Stimulated activated CD8-positive, alpha-beta memory T cell treated with anti-CD3 and anti-CD28 coated beads, Interleukin-4, amount 100 ng/mL, for 1 hour (primary cell): ENCODE measurements at places on chromosomes 11 and 22.

GRCh38 chr11:128732471-128733277 lies 38.8 kb downstream of the FLI1 start:
- DNase-seq = no peak

GRCh38 chr11:67060111-67060522 lies 3.5 kb downstream of the RHOD start:
- no peak for DNase-seq

DNA sequence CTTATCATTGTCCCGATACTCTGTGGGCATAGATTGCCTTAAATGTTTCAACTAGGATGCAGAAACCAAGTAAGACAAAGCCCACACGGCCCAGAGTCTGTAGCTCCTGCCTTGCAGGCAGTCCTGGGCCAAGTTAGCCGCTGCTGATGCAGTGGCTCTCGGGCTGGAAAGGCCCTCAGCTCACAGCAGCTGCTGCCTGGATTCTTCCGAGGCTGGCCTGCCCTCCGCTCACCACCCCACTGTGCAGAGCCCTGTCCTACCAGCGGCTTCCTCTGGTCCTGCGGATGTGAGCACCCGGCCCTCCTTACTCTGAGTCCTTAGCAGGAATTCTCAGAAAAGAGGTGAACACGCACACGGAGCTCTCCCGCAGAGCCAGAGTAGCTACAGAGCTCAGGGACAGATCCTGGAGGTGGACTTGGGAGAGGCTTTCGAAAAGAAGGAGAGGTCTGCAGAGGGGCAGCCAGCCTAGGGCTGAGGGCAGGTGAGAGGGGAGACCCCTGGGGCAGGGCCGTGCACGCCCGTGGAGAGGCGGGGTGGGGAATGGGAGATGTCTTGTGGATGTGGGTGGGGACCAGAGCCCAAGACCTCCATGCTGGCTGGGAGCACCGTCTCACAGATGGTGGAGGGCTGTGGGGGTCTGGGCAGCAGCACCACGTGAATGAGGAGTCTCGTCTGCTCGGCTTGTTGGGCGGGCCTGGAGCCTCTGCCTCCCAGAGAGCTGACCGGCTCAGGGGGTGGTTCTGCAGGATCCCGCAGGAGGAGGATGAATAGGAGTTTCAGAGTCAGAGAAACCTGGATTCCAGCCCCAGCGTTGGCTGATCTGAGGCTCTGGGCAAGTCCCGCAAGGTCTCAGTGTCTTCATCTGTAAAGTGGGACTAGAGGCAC lies 117.4 kb upstream of the B3GAT1 start:
- no peak for DNase-seq

GRCh38 chr11:113189909-113190667 lies 124.3 kb upstream of the TTC12 start:
- DNase-seq = no peak

DNA sequence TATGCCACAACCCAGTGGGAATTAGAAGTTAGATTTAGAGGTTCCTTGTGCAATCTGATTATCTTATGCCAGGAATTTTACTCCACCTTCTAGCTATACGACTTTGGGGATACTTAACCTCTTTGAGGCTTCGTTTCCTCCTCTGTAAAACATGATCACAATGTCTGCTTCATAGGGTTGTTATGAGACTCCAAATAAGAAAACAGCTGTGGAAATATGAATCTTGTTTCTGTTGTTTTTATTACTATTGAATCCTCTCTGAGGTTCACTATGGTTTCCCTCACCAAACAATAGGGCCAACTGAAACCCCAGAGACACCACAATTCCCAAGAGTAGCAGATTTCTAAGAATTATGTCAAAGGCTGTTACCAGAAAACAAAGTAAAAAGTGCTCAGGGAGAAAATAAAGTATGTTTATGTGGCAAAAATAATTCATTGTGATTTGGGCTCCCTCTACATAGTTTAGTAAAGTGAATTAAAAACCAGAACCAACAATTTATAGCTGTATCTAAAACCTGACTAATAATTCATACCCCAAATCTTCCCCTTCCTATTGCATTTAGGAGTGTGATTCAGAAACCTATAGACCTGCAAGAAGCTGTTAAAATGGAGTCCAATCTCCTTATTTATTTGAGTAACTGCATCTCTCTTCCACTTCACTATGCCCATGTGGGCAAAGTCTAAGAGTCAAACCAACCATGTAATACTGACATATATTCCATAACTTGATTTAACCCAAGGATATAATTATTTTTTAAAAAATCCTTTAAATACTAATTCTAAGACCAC lies 38.4 kb downstream of the AMBRA1 start:
- DNase-seq = no peak

GRCh38 chr11:15118431-15118830 lies 3.7 kb downstream of the INSC start:
- no peak for DNase-seq

GRCh38 chr22:19438298-19438697 lies 6.0 kb downstream of the MRPL40 start:
- DNase-seq = no peak
